ENCODE measurements at places on chromosomes 2 and 18.

- no peak for DNase-seq
Measured at GRCh38 chr2:219430633-219431615, 3.7 kb upstream of the SPEG start.

DNA sequence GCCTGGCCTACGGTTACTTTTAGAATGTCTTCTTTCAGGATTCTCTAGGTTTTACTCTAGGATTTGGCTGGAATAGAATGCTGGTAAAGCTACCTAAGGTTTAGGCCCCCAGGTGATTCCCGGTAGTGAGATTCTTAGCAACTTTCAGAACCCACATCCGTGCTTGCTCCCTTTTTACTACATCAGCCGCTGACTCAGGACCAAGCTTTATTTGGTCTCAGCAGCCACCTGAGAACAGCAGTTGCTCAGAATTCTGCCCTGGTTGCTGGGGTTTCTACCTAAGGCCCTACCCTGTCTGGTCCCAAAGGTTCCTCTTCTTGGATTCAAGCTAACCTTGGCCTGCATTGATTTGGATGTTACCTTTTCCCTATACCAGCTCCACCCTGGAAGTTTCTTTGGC is 36.1 kb upstream of the NDUFV2 start:
- no peak for DNase-seq

DNA sequence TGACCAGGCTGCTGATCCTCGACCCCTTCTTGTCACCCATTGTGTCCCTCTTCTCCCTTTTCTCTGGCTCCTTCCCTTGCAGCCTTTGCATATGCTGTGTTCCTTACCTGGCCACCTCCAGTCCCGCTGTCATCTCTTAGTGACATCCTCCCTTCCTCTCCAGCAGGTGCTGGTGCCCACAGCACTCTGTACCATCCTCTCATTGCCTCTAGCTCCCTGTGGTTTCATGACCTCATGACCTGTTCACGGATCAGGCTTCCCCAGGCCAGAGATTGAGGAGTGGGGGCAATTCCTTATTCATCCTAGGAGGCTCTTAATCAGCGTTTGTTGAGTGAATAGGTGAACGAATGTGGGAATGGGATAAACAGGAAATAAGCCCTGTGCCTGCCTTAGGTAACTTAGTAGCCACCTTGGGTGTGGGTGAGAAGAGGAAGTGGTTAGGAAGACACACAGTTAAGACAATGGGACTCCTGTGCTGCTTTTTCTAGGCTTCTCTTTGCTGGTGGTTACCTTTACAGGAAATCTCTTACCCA is 35.5 kb downstream of the ITGA6 start:
- DNase-seq, result no peak

DNA sequence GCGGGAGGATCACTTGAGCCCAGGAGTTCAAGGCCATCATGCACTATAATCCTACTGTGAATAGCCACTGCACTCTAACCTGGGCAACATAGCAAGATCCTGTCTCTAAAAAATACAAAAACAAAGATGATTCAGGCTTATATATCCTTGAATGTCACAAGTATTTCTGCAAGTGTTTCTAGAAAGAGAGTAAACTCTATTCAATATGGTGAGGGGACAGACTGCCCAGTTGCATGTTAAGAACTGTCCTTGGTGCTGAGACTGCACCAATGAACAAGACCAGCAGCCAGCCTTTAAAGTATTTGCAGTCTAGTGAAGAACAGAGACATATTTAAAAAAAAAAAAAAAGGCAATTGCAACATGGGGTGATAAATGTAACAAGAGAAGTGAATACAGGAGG is 16.4 kb downstream of the MAP3K19 start:
- no peak for DNase-seq

DNA sequence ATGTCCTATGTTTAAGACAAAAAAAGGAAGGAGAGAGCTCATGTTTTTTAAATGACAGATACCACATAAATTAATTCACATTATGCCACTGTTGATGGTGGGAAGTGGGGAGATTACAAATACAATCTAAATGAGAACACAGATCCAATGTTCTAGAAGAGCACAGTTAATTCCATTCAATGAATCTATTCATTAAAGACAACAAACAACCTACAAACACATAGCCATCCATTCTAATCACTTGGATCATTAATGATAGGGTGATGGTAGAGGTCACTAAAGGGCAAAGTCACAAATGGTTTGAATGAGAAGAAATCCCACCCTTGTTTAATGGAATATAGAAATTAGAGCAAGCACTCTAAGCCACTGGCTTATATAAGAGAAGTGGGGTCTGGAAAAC is 21.7 kb downstream of the HNRNPA3 start:
- no peak for DNase-seq

DNA sequence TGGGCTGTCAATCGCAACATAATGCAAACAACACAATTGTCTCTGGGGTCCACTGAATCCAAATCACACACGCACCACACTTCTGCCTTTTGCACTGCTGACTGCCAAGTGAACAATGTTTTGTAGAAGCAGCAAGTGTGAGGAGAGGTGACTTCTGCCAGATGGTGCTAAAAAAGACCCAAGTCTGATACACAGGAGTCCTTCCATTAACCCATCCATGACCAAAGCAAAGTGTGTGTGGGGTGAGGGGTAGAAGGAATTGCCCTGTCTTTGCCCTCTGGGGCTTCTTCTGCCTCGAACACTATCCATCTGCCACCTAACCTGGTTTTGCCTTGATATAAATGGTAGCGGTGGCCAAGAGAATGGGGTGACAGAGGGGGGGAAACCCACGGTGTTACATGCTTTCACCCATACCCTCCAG is 50.0 kb downstream of the C2orf42 start:
- no peak for DNase-seq

DNA sequence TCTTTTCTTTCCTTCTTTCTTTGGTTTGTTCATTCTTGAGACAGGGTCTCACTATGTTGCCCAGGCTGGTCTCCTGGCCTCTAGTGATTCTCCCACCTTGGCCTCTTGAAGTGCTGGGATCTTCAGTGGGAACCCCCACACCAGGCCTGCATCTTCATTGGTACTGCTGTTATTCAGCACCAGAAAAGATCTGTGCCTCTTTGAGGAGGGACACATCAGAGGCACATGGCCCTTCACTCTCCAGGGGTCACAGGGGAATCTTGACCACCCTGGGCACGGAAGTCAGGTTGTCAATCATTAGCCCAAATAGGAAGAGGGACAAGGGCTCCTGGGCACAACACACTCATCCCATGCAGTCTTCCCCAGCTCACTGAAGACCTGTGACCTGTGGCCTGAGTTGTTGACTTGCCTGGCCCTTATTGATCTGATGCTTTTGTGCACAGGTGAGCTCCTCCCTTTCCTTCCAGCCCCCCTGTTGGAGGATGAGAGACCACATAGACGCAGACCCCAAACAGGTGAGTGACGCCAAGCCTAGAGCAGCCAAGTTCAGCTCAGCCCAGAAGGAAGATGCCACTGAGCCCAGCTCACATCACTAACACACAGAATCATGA is 33.0 kb upstream of the ODC1 start:
- no peak for DNase-seq

DNA sequence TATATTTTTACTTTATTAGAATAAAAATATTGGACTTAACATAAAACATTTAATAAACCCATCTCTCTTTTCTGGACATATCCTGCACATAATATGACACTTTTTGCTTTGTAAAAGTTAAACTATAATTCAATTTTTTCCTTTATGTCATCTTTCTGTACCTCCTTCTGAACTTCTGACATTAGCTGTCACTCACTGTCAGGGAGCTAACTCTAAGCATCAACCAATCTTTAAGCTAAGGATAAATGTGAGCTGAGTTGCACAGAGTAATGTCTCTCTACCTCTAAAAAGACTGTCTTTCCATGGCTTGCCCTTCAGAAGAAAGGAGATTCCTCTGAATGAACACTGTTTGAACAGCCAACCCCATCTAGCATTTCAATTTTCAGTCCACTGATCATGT is 948.6 kb upstream of the CHAC2 start:
- no peak for DNase-seq

GRCh38 chr18:32455361-32455760 is 15.3 kb downstream of the GAREM1 start:
- no peak for DNase-seq

- DNase-seq, result no peak
Measured at GRCh38 chr2:232696609-232697058, 497 bp upstream of the GIGYF2 start.

GRCh38 chr2:69531186-69531585 is 94.0 kb upstream of the NFU1 start:
- no peak for DNase-seq

DNA sequence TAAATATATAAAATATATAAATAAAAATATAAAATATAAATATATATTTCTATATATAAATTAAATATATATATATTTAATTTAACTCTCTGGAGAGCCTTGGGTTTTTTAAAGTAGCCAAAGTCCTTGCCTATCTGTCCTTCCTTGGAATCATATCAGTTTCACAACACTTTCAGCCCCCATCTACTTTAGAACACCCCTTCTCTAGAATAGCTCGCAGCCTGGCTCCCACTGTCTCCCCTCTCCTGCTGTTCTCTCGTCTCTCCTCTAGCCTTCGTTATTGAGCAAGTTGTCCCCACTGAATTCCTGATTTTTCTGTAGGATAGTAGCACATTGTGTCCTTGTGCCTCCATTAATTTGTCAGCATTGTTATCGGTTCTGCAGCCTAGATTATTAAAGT is 677.0 kb downstream of the RNF144A start:
- DNase-seq, result no peak

- DNase-seq, result no peak
Measured at GRCh38 chr18:63312737-63313395, 6.7 kb downstream of the BCL2 start.

- no peak for DNase-seq
Measured at GRCh38 chr2:71757351-71757750, 304.0 kb downstream of the DYSF start.

- DNase-seq, result no peak
Measured at GRCh38 chr2:183125659-183126341, 1.6 kb downstream of the NUP35 start.

GRCh38 chr2:164538240-164538866 is 82.9 kb downstream of the GRB14 start:
- peak; percentile 47 for DNase-seq

DNA sequence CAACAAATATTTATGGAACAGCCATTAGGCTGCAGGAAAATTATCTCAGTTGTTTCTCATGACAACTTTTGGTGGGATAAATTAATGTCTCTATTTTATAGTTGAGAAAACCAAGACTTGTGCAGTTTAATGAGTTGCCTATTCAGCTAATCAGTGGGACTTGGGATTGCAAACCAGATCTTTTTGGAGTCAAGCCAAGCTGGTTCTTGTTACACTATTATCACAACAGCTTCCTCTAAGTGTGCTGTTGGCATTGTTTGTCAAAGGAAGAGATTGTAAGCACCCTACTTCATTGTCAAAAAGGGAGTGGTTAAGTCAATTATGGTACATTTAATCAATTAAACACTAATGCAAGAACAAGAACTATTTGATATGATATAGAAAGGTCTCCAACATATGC is 119.2 kb downstream of the PAX3 start:
- no peak for DNase-seq

DNA sequence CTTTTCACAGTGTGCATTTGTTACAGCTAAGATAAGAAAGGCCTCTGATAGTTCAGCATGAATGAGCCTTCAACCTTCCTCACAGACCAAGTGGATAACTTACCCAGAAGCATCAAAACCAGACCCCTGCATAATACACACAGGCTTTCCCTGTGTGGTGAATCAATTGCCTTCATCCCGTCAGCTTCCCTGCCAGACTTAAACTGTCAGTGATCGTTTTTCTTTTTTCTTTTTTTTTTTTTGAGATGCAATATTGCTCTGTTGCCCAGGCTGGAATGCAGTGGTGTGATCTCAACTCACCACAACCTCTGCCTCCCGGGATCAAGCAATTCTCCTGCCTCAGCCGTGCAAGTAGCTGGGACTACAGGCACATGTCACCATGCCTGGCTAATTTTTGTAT is 20.5 kb upstream of the SLC35F5 start:
- DNase-seq, result no peak

GRCh38 chr2:117212562-117212961 is 601.9 kb upstream of the DDX18 start:
- DNase-seq, result no peak

GRCh38 chr2:70084973-70085710 is 2.1 kb upstream of the PCBP1 start:
- no peak for DNase-seq

- no peak for DNase-seq
Measured at GRCh38 chr2:197245829-197246804, 64.5 kb downstream of the ANKRD44 start.

DNA sequence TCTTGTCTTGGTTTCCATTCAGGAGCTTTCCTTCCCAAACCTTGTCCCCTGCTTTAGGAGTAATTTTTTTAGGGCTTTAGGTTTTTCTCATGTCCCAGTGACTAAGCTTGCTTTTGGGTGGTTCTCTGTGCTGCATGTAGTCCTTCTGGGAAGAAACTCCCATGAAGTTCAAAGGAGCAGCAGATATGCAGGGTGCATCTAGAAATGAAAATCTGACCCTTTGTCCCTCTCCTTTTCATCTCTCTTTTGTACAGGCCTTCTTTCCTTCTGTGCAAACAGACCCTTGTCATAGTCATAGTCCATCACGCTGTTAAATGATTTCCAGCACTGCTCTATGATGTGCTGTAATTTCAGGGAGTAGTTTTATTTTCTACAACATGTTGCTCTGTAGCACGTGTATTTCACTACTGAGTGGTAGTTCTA is 20.4 kb downstream of the FMNL2 start:
- DNase-seq, result no peak

DNA sequence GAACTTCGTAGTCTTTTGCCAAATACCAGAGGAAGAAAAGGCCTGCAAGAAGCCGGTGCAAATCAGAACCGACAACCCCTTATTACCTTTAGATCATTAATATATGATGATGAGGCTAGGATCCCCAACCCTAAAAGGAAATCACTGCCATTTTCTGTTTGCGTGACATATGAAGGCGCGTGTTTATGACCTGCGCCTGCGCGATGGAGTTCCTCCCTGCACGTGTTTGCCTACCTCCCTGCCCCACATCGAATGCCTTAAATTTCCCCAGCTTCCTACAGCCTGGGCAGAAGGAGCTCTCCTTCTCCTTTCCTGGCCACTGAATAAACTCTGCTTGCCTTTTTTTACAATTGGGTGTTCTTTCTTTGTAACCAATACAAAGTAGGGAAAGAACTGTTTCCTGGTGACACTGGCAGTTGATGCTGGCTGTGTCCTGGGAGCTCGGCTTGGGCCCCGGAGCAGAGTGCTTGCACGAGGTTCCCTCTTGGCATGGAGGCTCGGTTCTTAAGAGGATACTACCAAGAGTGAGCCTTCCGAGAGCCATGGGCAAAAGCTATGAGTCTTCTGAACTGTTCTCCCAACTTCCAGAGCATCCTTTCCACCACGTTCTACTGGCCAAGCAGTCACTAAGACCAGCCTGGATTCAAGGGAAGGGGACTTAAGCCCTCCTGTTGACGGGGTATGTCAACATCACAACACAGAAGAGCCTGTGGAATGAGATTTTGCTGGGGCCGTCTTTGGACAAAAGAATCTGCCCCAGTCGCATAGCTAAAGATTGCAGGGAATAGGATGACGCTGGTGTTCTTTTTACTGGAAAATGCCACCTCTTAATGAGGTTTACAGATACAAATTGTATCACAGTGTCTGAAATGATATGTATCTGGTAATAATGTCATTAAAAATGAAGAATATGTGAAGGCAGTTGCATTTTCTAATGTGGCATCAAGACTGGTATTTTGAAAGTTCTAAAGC is 179.8 kb downstream of the SH3BP4 start:
- no peak for DNase-seq

GRCh38 chr2:123747326-123747725 is 277.8 kb upstream of the CNTNAP5 start:
- no peak for DNase-seq

GRCh38 chr2:127321303-127321702 is 27.4 kb upstream of the ERCC3 start:
- no peak for DNase-seq

All from foreskin melanocyte (primary cell).